Left ventricle myocardium inferior (tissue), 1 donor: ENCODE measurements at places on chromosomes 12 and 14. TPM values are rescaled to one million over a fixed set of nuclear protein-coding genes. Genes with fewer than 3 reads are reported as not detected.

The TMTC1 gene
- total RNA-seq: 38.4 TPM

The AKAP3 gene
- total RNA-seq: 2.7 TPM

The CD69 gene
- 0.25 TPM for total RNA-seq

The POTEG gene
- total RNA-seq: not detected

The PDE3A gene
- total RNA-seq: 161 TPM

The SLCO1B3 gene
- 0.60 TPM for total RNA-seq

The GABARAPL1 gene
- 360 TPM for total RNA-seq

The RERGL gene
- total RNA-seq: 0.69 TPM

The CSRP2 gene
- total RNA-seq: 22.8 TPM

DNA sequence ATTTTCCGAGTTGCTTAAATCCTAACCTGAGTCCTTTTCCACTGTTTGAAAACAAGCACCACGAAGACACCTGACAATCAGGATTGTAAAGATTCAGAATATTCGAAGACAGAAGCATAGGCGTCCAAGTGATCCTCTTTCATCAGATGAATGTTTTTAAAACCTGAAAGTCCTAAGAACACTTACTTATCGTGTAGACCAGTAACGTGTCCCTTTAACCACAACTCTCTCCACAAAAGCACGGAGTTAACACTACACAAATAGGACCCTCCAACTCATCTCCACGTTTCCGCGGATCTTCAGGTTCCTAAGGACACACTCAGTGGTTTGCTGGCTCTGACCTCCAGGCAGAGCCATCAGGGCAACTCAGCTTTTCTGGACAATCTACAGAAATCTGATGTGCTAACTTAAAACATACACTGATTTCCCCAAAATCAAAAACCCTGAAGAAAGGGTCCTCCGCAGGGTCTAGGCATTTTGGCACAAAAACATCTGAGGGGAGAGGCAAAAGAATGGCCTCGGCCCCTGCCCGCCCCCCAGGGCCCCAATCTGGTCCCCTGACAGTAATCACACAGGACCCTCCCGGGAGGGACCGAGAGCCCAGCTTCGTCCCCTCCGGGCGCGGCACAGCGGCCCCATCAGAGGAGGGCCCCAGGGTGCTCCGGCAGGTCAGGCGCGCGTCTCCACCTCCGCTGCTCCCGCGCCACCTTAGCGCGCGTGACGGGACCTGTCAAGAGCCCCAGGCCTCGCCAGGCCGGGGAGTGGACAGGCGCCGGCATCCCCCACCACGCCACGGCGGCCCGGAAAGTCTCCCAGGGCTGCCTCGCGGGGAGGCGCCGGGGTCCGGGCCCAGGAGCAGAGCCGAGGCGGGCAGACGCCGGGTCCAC, 925 bp downstream of the DICER1 start:
- H3K36me3 ChIP-seq: no peaks in the 10 kb centered on the region
- H3K4me1 ChIP-seq: peaks cover 62% of the 10 kb centered on the region
- H3K4me3 ChIP-seq: peak overlapping the region; percentile 91
- H3K27ac ChIP-seq: peak overlapping the region; percentile 97

- no peaks in the 10 kb centered on the region for H3K27me3 ChIP-seq
- peak overlapping the region; percentile 85 for H3K27ac ChIP-seq
- no peak for DNase-seq
Measured at GRCh38 chr12:92989715-92990484, 60.8 kb upstream of the EEA1 start.

DNA sequence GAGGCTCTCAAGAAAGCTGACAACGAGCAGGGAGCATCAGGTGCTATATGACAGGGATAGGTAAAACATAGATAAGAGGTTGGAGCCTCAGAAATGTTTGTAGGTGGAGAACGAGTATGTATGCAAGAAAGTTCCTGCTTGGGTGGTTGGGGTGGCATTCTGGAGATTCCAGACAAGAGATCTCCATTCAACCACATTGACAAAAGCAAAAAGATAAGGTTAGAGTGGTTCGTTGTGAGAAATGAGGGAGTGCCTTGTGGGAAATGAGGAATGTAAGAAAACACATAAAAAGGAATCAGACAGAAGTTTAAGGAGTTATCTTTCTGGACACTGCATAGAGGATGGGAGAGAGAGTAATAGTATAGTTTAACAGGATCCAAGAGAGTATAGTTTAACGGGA, 290.3 kb downstream of the DPF3 start:
- H3K4me3 ChIP-seq: no peak overlapping the region
- DNase-seq: no peak
- H3K27me3 ChIP-seq: no peaks in the 10 kb centered on the region
- H3K36me3 ChIP-seq: no peaks in the 10 kb centered on the region
- no peak overlapping the region for H3K27ac ChIP-seq
- H3K4me1 ChIP-seq: no peaks in the 10 kb centered on the region

DNA sequence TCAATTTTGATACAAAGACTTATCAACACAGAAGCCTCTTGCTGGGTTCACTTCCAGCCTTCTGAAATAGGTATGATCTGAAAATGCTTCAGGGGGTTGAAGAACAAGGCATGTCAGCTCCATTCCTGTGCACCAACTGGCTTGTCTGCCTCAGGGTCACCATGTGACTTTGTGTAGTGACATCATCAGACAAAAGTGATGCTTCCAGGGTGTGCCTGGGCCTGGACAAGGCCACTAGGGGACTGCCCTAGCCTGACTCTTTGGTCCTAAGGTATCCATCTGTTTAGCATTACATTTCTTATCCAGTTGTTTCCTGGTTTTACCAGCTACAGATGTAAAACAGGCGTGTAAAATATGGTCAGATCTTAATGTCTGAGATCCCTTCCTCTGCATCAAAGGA, 155.6 kb downstream of the CAND1 start:
- peaks cover 16% of the 10 kb centered on the region for H3K4me1 ChIP-seq
- H3K27me3 ChIP-seq: no peaks in the 10 kb centered on the region
- no peaks in the 10 kb centered on the region for H3K36me3 ChIP-seq
- no peak overlapping the region for H3K27ac ChIP-seq
- DNase-seq: no peak

DNA sequence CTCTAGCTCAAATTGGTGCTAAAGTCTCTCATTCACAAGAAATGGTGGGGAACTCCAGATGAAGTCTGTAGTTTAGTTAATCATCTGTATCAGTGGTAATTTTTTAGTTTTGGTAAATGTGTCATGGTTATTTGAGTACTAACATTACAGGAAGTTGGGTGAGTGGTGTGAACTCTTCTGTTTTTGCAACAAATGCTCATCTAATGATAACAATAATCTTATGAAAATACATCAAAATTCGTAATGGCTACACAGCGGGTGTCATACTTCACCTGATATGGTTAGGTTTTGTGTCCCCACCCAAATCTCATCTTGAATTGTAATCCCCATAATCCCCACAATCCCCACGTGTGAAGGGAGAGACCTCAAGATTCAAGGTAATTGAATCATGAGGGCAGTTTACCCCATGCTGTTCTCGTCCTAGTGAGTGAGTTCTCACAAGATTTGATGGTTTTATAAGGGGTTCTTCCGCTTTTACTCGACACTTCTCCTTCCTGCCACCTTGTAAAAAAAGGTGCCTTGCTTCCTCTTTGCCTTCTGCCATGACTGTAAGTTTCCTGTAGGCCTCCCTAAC, 209.3 kb upstream of the FOXN3 start:
- H3K27ac ChIP-seq: no peak overlapping the region
- H3K27me3 ChIP-seq: no peaks in the 10 kb centered on the region
- no peak for DNase-seq
- peaks cover 13% of the 10 kb centered on the region for H3K4me1 ChIP-seq
- no peak overlapping the region for H3K4me3 ChIP-seq

DNA sequence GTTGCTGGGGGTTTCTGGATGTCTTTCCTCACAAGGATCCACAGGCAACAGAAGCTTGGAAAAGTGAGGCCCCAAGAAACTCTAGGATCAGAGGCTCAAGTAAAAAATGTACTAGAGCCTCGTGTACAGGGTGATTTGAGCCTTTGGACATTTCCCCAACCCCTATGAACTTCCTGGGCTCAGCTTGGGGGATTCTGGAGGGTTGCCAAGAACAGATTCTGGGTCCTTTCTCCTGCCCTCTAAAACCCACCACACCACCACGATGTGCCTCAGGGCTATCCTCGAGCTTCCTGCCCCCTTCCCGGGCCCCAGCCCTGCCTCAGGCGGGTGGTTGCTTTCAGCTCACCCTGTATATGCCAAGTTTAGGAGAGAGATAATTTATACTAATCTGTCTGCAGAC, 583 bp downstream of the FAM186B start:
- H3K4me3 ChIP-seq: no peak overlapping the region
- no peak overlapping the region for H3K27ac ChIP-seq
- H3K27me3 ChIP-seq: no peaks in the 10 kb centered on the region

DNA sequence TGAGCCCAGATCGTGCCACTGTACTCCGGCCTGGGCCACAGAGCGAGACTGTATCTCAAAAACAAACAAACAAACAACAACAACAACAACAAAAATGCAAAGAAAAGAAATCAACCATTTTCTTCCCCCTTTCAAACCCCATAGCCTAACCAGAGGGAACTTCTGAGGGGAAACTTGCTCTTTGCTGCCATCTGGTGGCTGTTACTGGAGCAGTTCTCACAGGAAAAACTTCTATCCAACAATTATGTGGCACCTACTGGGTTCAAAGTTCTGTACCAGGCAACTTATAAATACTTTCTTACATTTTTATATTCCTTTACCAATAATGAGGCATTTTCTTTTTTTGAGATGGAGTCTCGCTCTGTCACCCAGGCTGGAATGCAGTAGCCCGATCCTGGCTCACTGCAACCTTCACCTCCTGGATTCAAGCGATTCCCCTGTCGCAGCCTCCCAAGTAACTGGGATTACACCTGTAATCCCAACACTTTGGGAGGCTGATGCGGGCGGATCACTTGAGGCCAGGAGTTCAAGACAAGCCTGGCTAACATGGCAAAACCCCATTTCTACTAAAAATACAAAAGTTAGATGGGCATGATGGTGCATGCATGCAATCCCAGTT, 50.9 kb upstream of the BICDL1 start:
- H3K4me3 ChIP-seq: no peak overlapping the region
- H3K27ac ChIP-seq: no peak overlapping the region
- no peaks in the 10 kb centered on the region for H3K36me3 ChIP-seq
- peak; percentile 17 for DNase-seq
- H3K4me1 ChIP-seq: no peaks in the 10 kb centered on the region

DNA sequence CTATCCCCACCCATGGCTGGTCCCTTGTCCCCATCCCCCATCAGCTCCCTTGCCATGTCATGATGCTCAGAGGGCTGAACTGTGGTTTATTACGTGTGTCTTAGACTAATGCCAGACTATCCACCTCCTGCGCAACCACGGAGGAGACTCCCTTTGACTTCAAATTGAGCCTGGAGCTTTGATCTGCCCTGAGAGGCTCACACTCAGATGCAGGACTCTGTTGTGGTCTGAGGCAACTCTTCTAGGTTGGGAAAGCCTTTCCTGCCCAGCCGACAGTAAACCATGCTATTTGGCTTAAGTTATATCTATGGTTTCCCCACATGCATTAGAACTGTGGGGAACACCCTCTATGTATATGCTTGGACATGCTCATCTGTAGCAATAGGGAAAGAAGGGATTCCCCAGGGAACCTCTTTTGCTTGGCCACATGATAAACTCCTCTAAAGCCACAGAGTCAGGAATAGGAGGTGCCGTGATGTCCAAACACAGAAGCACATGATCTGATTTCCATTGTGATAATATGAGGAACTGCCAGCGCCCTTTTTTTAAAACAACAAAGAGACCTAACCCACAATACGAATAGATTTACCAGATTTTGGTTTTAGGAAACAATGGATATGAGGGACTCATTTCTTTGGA, 11.1 kb upstream of the LGALS3 start:
- DNase-seq: no peak
- H3K36me3 ChIP-seq: no peaks in the 10 kb centered on the region
- H3K4me1 ChIP-seq: peaks cover 84% of the 10 kb centered on the region
- peak overlapping the region; percentile 95 for H3K27ac ChIP-seq
- no peaks in the 10 kb centered on the region for H3K27me3 ChIP-seq

DNA sequence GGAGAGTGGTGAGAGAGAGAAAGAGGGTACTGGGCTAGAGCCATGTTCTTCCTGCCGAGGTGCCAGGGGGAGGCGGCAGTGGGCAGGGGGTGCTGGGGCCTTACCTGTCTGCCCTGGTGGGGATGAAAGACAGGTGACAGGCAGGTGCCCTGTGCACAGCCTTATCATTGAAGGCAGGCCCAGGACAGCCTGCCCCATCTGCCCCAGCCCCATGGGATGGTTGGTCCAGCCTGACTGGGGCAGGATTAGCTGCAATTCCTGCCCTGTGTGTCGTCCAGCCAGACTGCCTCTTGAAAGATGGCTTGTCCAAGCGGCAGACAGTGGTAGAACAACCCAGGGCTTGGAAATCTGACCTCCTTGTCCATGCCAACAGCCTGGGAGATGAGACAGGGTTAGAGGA, 67.2 kb downstream of the TSPAN11 start:
- H3K36me3 ChIP-seq: no peaks in the 10 kb centered on the region
- H3K4me3 ChIP-seq: no peak overlapping the region
- no peak for DNase-seq
- no peaks in the 10 kb centered on the region for H3K27me3 ChIP-seq
- H3K4me1 ChIP-seq: peaks cover 20% of the 10 kb centered on the region

GRCh38 chr14:50805396-50805795, 25.6 kb downstream of the NIN start:
- H3K27ac ChIP-seq: no peak overlapping the region
- H3K36me3 ChIP-seq: peaks cover 6% of the 10 kb centered on the region
- H3K4me1 ChIP-seq: peaks cover 25% of the 10 kb centered on the region
- no peaks in the 10 kb centered on the region for H3K27me3 ChIP-seq

GRCh38 chr14:92494512-92494911, 19.1 kb upstream of the RIN3 start:
- peaks cover 12% of the 10 kb centered on the region for H3K4me1 ChIP-seq
- H3K27ac ChIP-seq: no peak overlapping the region
- H3K27me3 ChIP-seq: no peaks in the 10 kb centered on the region
- no peaks in the 10 kb centered on the region for H3K36me3 ChIP-seq
- no peak for DNase-seq

DNA sequence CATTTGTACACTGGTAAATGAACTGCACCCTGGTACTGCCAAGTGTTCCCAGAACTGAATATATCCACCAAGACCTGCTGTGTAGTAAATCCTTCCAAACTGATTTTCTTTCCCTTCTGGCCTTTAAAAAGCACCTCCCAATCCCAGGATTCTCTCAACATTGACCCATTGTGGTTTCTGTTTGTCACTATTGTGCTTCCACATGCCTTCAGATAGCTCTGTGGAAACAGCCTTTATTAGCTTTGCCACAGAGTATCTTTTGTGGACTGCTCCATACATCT, 949 bp upstream of the KIF21A start:
- H3K27ac ChIP-seq: peak overlapping the region; percentile 88
- DNase-seq: no peak
- no peaks in the 10 kb centered on the region for H3K27me3 ChIP-seq

- H3K27me3 ChIP-seq: no peaks in the 10 kb centered on the region
- H3K4me1 ChIP-seq: peaks cover 19% of the 10 kb centered on the region
- peak; percentile 42 for DNase-seq
- H3K27ac ChIP-seq: no peak overlapping the region
- H3K36me3 ChIP-seq: no peaks in the 10 kb centered on the region
Measured at GRCh38 chr14:90503582-90503981, 106.8 kb downstream of the CALM1 start.

- no peak for DNase-seq
- H3K36me3 ChIP-seq: no peaks in the 10 kb centered on the region
- H3K4me1 ChIP-seq: no peaks in the 10 kb centered on the region
- no peak overlapping the region for H3K4me3 ChIP-seq
Measured at GRCh38 chr14:56064513-56064912, 53.7 kb upstream of the PELI2 start.

GRCh38 chr14:96050482-96050881, 11.3 kb downstream of the C14orf132 start:
- peaks cover 6% of the 10 kb centered on the region for H3K4me1 ChIP-seq
- DNase-seq: no peak
- H3K27ac ChIP-seq: no peak overlapping the region
- no peak overlapping the region for H3K4me3 ChIP-seq

GRCh38 chr14:68312884-68313610, 479.8 kb downstream of the ZFP36L1 start:
- H3K4me1 ChIP-seq: peaks cover 10% of the 10 kb centered on the region
- no peak overlapping the region for H3K27ac ChIP-seq
- no peak overlapping the region for H3K4me3 ChIP-seq
- H3K27me3 ChIP-seq: no peaks in the 10 kb centered on the region
- DNase-seq: no peak
